ENCODE measurements at places on chromosomes 1 and 21. TPM values are rescaled to one million over a fixed set of nuclear protein-coding genes. Genes with fewer than 3 reads are reported as not detected.

The DOP1B gene
- total RNA-seq, result 24.6 TPM

The PRAMEF10 gene
- not detected for total RNA-seq

GRCh38 chr1:4678066-4678717 lies 23.8 kb downstream of the AJAP1 start:
- no peak overlapping the region for H3K27ac ChIP-seq
- peaks cover 4% of the 10 kb centered on the region for H3K27me3 ChIP-seq
- no peaks in the 10 kb centered on the region for H3K4me1 ChIP-seq
- H3K4me3 ChIP-seq, result no peak overlapping the region

- DNase-seq, result no peak
- peaks cover 11% of the 10 kb centered on the region for H3K27me3 ChIP-seq
- H3K4me3 ChIP-seq, result no peak overlapping the region
Measured at GRCh38 chr21:21000591-21001175, 2.5 kb downstream of the NCAM2 start.
